Fibroblast of skin of right quadriceps (primary cell): ENCODE measurements at places on chromosomes 16 and 17.

- no peak for DNase-seq
These were observed 71.3 kb downstream of the FTO start for GRCh38 chr16:53775106-53775820.

GRCh38 chr17:17768424-17769088, 68.2 kb downstream of the SREBF1 start:
- no peak for DNase-seq

DNA sequence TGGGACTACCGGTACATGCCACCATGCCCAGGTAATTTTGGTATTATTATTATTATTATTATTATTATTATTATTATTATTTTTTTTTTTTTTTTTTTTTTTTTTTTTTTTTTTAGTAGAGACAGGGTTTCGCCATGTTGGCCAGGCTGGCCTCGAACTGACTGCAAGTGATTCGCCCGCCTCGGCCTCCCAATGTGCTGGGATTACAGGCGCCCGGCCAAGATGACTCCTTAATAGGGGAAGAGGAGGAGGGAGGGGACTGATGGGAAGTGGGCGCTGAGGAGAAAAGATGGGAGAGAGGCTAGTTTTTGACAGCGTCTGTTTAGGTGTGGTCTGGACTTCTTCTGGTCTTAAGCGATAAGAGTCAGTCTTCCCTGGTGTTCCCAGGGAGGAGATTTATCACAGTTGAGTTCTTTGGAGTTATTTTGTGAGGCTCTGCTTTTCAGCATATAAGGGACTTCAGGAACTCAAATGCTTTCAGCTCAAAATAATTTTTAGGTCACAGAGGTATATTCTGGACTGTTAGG, 34.4 kb upstream of the SLC5A10 start:
- DNase-seq = peak; percentile 27

DNA sequence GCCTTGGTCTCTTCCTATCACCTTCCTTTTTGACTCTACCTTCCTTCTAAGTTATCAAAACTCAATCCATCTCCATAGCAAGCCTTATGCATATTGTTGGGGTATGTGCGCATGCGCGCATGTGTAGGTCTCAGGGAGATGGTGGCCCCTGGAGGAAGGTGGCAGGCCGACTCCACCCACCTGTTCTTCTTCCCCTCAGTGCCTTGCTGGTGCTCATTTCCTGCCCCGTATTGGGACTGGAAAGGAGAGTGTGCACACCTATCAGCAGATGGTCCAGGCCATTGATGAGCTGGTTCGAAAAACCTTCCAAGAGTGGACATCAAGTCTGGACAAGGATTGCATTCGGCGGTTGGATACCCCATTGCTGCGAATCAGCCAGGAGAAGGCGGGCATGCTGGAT, 25.2 kb downstream of the DNAH2 start:
- DNase-seq = no peak

GRCh38 chr16:61813339-61813738, 222.9 kb downstream of the CDH8 start:
- DNase-seq = no peak

- no peak for DNase-seq
These were observed 461.6 kb upstream of the CDH11 start for GRCh38 chr16:65583498-65583897.

- no peak for DNase-seq
These were observed 1.1 kb downstream of the CLUAP1 start for GRCh38 chr16:3501783-3502400.

DNA sequence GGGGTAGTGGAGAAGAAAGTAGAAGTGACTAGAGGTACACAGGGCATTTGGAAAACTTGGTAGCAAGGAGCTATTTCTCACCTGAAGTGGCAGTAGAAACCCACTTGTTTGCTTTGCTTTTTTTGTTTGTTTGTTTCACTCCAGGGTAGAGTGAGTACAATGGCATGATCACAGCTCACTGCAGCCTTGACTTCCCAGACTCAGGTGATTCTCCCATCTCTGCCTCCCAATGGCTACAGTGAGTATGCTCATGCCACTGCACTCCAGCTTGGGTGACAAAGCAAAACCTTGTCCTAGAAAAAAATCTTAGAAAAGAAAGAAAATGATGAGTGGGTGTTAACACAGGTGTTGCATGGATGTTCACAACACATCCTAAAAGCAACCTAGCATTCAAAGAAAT, 40.4 kb downstream of the SCNN1G start:
- DNase-seq = no peak

DNA sequence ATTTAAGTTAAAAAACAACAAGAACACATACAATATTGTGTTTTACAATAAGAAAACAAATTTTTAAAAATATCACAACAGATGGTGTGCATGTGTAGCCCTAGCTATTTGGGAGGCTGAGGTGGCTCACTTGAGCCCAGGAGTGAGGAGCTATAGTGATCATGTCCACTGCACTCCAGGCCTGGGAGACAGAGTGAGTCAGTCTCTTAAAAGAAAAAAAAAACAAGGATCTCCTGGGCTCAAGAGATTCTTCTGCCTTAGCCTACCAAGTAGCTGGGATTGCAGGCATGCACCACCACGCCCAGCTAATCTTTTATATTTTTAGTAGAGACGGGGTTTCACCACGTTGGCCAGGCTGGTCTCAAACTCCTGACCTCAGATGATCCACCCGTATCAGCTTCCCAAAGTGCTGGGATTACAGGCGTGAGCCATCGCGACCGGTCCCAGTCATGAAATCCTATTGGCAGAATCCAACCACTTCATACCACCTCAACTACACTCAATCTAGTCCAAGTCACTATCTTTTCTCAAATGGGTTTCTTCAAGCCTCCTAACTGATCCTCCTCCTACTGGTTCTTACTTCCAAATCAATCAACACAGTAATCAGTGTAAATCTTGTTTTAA, 55.0 kb downstream of the STH start:
- DNase-seq = peak; percentile 15

DNA sequence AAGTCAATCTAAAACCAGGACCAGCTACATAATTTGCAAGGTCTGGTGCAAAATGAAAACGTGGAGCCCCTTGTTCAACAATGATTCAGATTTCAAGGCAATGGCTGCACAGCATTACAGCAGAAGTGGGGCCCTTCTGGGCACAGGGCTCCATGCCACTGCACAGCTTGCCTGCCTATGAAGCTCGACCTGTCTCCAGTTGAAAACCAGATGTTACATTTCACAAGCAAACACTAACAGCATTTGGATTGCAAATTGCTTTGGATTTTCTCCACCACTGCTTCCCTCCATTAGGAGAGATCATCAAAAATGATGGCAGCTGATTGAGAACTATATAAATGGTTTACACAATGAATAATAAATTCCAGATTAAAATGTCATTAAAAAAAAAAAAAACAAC, 551.4 kb upstream of the ZFHX3 start:
- no peak for DNase-seq

GRCh38 chr17:39753514-39754160, 15.9 kb downstream of the GRB7 start:
- DNase-seq = peak; percentile 30
